ENCODE measurements at places on chromosomes 6 and 20. TPM values are rescaled to one million over a fixed set of nuclear protein-coding genes. Genes with fewer than 3 reads are reported as not detected.
A peak's percentile ranks its signal among the peaks of the same experiment; 100 is the strongest.

DNA sequence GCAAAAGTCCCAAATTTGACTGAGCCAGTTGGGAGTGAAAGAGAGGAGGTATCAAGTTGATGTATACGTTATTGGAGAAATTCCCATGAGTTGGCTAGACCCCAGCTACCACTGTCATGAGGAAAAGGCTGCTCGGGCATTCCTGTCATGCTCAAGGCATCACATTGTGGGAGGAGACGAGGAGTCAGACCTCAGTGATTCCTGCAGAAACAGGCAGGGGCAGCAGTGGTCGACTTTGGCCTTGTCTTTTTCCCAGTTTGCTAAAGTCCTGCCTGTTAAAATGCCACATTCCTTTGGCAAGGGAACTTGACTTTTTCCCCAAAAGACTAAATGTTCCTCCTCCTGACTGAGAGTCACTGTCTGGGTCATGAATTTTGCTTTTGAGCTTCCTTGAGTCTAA, 295.5 kb upstream of the HS3ST5 start:
- no peak for DNase-seq

DNA sequence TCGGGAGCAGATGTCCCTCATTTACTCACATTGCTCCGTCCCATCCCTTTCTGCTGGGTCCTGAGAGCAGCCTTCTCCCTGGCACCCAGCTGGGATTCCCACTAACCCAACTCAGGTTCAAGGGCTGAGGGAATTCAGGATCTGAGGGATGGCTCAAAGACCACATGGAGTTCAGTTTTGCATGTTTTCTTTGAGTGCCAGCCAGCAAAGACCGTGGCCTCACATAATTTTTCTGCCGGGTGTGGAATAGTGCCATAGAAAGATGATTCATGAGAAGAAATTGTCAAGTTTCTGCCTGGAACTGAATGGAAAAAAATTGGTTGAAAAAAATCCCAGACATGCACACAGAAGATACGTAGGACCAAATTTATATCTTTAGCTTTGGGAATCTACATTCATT, 168.6 kb downstream of the CD83 start:
- peak; percentile 35 for DNase-seq

DNA sequence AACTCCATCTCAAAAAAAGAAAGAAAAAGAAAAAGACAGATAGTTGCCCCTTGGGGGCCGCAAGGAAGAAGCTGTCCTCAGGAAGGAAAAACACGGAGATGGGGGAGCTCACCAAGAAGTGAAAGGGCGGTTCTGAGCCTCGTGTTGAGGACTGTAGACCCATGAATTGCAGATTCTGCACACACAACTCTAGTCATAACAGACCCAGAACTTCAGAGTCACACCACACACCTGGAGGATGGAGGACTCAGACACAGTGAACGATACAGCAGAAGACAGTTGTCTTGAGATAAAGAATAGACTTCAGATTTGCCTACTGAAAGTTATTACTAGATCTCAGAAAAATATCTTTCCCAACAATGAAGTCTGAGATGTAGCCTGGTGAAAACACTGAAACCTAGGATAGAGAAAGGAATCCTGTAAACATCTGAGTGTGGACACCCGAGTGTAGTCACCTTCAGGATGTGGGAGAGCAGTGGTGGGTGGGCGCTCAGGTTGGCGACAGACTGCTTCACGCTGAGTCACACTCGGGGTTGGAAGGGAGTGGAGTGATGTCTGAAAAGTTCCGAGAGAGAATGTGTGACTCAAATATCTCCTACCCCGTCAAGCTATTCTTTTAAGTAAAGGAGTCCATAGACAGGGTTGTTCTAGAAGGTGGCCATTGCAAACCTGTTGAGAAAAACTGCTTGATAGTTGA, 88.1 kb downstream of the MAP3K4 start:
- no peak for DNase-seq

GRCh38 chr6:128521282-128521632, 858 bp upstream of the PTPRK start:
- no peak for DNase-seq

DNA sequence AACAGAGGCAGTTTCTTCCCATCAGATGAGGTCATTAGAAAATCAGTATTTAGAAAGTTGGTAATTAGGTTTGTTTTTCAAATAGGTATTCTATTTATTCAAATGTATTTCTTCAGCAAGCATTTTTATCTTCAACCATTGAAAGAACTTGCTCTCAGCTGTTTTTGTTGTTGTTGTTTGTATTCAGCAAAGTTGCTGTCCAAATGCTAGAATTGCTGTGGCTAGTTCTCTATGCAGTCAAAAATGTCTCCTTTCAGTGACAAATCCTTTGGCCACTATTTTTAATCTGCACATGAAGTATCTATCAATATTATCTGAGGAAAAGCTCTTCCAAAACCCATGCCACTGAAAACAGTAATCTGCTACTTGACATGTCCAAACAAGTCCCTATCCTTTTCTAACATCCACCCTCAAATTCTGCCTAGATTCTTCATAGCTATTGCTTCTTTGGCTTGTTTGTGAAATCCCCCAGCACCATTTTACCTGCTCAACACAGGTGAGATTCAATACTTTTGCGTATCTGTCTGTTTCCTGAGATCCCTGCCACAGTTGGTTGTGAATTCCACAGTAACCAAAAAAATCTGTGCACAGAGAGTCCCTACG, 1005.4 kb downstream of the GRIK2 start:
- DNase-seq: no peak

DNA sequence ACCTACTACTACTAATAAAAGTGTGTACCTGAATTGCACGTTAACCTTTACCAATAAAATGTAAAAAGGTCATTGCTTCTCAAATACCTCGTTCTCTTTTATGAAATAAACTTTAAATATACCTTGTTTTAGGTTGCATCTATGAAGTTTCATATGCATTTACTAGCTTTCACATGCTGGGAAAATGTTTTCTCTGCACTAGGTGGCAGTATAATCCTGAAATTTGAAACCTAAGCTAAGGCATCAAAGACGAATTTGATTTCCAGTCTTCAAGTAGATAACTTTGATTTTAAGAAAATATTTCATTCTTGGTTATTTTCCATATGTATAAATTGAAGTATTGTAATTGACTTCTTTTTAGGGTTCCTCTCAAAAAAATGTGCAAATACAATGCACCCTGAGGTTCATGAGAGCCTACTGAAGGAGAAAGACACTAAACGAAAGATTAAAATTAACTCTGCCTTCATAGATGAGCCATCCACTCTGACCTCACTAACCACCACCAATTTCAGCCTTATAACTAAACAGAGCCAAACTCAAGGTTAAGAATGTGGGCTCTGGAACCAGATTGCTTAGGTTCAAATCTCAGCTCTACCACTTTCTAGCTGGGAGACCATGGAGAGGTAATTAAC, 7.3 kb upstream of the COL9A1 start:
- DNase-seq: no peak

GRCh38 chr6:100230115-100230952, 234.4 kb downstream of the SIM1 start:
- DNase-seq: no peak

DNA sequence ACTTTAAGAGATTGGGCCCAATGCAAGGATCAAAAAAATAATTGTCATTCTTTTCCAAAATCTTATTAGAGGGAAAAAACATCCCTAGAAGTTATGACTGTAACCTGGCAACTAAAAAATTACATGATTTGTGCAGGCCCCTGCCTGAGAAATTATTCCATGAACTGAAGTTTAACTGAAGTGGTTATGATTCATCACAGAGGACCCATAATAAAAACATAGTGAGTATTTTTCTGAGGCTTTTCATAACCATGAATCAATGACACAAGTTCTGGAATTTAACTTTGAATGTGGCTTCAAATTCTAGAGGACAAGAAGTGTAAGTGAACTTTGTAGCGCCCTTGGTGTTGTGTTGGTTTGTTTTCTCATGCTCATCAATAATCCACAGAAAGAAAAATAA, 31.1 kb upstream of the CARMIL1 start:
- DNase-seq: no peak

- DNase-seq: peak; percentile 71
Measured at GRCh38 chr6:75296811-75297779, 12.5 kb upstream of the TMEM30A start.

FABP7 gene
- polyA plus RNA-seq: not detected

KHDC3L gene
- polyA plus RNA-seq: not detected

SAMD3 gene
- polyA plus RNA-seq: not detected

TRIM31 gene
- polyA plus RNA-seq: 3.3 TPM

BANF2 gene
- not detected for polyA plus RNA-seq

STX7 gene
- polyA plus RNA-seq: 18.4 TPM

BRD2 gene
- polyA plus RNA-seq: 92.5 TPM

TM9SF4 gene
- 40.3 TPM for polyA plus RNA-seq

POLR1H gene
- 25.5 TPM for polyA plus RNA-seq

ZNF343 gene
- polyA plus RNA-seq: 14.0 TPM

All from A549 (cell line).